ENCODE measurements at places on chromosomes 4 and X.

DNA sequence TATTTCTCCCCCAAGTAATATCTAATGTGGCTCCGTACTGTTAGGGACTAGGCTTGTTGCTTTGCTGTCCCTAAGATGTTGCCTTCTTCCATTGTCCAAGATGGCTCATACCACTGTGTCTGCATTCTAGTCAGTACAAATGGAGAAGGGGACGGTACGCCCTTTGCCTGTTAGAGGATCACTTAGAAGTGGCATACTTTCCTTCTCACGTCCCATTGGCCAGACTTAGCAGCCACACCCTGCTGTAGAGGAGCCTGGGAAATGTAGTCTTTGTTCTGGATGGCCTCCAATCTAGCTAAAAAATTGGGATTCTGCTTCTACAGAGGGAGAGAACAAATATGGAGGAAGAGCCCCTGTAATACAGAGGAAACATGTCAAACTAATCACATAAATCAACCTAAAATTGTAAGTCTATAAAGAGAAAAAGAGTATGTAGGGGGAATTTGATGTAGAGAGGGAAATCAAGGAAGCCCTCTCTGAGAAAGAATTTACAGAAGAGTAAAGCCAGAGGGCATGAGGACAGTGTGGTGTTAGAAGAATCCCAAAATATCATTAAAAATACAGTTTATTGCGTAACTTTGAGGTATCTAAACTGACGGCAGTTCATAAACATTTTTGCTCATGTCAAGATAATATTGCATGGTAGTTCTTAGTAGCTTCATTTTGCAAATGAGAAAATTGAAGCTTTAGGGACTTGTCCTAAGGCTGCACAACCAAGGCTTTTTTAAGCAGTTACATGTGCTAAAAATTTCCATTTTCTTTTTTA, 15.1 kb downstream of the PRIMPOL start:
- DNase-seq = peak; percentile 34

DNA sequence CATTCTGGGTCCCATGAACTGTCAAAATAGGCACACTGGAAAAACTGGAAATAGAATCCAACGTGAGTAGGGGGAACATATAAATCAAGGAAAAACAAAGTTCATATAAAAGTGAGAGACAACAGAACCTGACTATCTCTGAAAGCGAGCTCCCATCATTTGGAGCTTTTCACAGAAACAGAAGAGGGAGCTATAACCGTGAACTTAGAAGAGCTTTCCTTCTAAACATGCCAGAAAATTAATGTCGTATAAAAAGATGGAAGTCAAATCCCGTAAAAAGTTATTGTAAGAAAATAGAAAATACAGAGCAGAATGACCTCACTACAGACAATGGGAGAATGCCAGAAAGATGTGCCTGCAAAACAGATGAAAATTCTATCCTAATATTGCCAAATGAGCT, 23.9 kb upstream of the HSD17B10 start:
- DNase-seq = no peak

DNA sequence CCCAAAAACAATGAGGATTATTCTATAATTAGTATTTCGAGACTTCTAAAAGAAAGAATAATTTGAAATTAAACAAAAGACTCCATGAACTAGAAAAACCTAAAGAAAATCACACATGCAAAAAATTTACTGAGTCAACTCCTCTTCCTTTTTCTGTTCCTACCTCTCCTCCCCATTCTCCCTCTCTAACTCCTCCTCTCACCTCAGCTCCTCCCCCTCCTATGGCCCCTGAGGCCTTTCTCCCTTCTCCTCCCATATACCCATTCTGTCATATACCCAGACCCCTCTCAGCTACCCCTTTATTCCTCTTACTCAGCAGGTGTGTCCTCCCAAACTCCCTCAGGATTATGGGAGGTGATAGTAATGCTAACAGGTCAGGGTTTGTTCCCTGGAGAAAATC, 57.4 kb downstream of the SERTM2 start:
- no peak for DNase-seq

DNA sequence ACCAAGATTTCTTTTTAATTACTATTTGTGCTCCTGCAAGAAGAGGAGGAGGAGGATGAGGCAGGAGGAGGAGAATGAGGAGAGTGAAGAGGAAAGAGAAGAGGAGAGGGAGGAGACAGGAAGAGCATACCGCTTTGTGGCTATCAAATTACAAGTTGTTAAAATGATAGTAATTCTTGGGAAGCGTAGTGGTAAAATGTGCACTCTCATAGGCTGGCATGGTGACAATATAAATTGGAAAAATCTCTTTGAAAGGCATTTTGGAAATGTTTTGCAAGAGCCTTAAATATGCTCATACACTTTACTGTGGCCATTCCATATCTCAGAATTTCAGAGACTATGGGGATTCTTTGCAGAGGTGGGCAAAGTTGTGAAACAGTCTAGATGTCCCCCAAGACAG, 53.2 kb downstream of the MXRA5 start:
- no peak for DNase-seq

DNA sequence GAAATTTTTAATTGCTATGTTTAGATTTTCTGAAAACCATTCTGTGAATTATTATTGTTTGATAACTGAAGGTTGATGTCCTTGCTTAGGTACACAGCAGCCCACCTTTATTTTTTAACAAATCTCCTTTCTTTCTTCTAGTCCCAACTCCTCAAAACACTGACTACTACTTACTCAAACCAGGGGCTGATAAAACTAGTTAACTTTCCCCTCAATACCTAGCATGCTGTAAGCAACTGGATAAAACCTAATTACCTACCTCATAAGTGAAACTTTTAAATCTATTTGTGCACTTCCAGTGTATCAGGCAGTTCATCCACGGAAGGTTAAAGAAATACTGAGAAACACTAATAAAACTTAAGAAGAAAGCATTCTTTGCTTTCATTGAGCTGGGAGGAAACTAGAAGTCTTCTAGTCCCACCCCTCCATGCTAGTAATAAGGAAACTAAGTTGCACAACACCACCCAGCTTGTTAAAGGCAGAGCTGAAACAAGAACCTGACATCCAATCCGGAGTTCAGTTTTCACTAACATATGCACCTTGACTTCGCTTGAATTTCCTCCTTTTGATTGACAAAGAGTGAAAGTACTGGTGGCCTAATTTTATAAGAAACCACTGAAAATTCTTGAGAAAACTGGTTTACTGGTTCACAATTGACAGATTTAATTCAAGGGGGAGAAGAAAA, 180.2 kb upstream of the TET2 start:
- DNase-seq = peak; percentile 96
